ENCODE measurements at places on chromosomes 4 and X.

GRCh38 chr4:48967631-48968030 is 18.4 kb upstream of the CWH43 start:
- no peak for DNase-seq

GRCh38 chrX:17547658-17548057 is 172.7 kb downstream of the NHS start:
- no peak for DNase-seq

DNA sequence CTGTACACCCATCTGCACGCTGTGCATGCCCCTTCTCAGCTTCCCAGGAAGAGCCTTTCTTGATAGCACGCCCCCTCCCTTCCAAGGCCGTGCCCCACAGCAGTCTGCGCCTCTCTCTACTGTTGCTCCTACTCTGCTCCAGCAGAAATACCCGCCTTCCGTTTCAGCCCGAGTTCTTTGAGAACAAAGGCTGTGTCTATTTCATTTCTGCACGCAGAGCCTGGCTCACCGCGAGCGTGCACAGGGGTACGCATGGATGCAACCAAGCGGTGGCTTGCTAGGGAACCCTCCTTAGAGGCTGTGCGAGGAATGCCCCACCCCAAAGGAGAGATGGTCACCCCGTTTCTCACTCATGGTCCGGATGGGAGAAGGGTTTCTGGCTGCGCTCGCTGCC is 485 bp downstream of the AADAT start:
- DNase-seq = peak; percentile 44

DNA sequence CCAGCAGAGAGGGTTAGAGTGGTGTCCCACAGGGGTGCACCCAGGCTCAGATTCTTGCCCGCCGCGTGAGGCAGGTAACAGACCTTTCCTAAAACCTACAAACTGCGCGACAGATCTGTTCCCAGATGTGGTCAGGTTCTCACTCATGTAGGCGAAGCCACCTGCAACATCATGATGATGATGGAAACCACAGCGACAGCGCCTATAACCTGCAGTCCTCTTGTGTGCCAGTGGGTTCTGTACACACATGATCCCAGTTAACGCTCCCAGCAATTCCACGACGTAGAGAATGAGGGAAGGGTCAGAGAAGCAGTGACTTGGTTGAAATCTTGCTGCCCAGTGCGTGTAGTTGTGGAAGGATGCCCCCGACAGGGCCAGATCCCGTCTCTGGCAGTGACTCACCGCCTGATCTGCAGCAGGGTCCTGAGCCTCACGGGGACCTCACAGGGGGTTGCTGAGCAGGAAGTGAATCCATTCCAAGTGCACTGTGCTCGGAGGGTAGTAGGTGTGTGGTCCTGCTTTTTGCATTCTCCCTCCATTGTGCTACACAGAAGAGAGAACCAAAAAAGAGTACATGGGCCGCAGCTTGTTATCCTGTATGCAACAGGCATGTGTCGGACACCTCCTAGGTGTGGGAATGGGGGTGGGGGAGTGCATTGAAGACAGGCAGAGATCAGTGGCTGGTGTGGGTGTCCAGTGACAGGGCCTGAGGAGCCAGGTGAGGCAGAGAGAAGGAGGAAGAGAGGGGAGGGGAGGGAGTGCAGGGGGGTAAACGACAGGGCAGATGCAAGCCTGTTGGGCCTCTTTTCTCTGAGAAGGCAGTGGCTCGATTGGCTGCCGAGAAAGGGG is 66.6 kb downstream of the MTMR1 start:
- peak; percentile 50 for DNase-seq

- DNase-seq = peak; percentile 1
These were observed 36.9 kb upstream of the ADGRA3 start for GRCh38 chr4:22552812-22553211.

Data from H7 (cell line).